ENCODE measurements at places on chromosomes 2 and 18.

DNA sequence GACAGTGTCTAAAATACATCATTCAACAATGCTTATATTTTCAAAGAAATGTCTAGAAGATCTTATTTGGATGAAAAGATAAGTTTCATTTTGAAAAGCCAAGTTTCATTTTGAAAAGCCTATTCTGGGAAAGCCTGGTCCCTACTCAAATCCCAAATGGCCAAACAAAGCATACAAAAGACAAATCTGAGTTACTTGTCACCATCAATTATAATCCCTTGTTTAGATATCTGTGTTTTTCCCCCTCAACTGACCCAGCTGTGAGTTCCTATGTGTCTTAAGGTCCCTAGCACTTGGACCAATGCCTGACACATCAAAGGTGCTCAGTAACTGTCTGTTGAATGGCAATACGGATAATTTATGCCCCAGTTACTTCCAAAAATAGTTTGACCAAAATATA, 52.3 kb upstream of the THOC1 start:
- no peak for DNase-seq

GRCh38 chr18:12401881-12402280, 5.8 kb upstream of the PRELID3A start:
- no peak for DNase-seq

- DNase-seq: no peak
These were observed 12.6 kb upstream of the ELAC1 start for GRCh38 chr18:50955253-50955652.

DNA sequence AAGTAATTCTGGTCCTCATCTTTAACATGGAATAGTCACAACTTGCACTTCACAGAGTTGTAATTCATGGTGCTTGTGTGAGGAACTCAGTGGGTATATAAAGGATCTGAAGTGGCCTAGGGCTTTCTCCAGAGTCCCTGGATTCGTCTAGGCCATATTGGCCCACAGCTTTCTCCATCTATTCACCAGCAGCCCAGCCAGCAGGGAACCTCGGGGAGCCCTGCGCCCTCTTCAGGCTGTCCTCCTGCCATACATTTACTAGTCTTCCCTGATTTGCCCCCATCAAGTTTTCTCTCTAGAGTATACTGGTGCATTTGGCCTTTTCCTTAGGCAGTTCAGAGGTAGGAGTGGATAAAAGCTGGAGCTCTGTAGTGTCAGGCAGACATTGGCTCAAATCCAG, 278.3 kb downstream of the MYCN start:
- DNase-seq: no peak

GRCh38 chr2:236661061-236661761, 91.6 kb downstream of the ACKR3 start:
- no peak for DNase-seq

- DNase-seq: no peak
These were observed 65.6 kb downstream of the TMEM17 start for GRCh38 chr2:62440281-62440946.

GRCh38 chr2:119223521-119224390, at the start of gene STEAP3:
STEAP3 (plus strand) TSS chr2:119223834; CDS start chr2:119231013, 7,179 bp downstream.
- DNase-seq: no peak

DNA sequence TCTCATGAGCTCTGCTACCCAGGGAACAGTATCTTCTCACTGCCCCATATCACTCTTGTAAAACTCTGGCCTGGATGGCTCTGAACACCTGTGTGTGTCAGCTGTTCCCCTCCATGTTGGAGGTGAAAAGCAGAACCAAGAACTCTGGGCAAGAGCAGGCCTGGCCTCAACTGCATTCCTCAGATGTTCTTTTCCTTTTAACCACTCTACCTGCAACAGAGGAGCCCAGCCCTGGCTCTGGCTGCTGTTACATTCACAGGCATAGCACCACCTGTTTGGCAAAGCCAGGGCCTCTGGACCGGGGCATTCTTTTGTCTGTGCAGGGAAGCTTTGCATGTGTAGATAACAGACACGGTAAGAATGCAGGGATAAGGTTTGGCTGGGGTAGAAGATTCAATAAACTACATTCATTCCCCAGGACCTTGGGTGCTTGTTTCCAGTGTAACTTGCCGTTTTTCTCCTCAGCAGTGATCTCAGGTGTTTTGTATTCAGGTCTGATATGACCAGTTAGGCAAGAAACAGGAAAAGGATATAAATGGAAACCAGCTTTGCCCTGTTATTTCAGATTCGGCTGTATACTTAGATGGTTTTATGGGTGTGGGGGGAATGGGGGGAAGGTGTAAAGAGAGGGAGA, 95.1 kb downstream of the SPTBN1 start:
- DNase-seq: no peak

DNA sequence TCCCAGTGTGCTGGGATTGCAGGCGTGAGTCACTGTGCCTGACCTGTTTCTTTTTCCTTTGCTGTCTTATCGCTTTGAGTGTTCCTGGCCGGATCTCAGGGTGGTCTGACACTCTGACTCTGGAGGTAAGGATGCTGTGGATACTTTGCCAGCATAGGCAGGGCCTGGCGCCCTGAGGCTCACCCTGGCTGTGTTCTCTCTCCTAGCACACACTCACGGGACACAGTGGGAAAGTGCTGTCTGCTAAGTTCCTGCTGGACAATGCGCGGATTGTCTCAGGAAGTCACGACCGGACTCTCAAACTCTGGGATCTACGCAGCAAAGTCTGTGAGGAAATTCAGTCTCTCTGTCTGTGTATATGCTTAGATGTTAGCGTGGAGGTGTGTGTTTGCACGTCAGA, 18.0 kb upstream of the SAG start:
- no peak for DNase-seq

DNA sequence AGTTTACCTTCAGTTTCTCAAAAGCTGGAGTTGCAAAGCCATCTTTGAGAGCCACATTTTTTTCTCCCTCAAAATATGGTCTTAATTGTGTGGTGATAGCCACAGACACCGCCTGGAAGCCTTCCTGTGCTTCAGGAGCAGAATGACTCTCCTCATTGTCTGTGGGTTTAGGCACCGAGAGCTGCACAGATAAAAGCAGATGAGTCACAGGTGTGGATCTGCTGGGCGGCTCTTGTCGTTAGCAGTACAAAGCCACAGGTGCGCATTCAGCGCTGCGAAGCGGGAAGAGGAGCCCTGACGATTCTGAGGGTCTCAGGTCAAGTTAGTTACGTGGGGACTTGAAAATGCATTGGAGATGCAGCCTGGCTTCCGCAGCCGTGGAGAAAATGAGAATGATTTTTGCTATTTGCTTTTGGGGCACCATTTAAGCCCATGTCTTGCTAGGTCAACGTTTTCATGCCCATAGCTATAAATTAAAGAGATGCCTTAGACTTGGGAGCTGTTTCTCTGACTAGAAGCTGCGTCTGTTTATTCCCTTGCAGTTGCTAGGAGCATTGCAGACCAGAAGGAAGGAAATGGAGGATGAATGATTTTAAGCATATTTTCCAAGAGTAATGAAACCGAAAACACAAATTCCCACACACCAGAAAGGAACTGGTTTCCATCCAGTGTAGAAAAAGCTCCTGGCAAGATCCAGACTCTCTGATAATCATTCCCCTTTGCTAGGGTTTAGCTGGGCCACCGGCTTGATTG, 51.5 kb downstream of the KLHL29 start:
- DNase-seq: no peak

- DNase-seq: no peak
These were observed 76.1 kb upstream of the DNAJC10 start for GRCh38 chr2:182639971-182640370.

- no peak for DNase-seq
These were observed 12.9 kb upstream of the POU3F3 start for GRCh38 chr2:104840893-104841585.

DNA sequence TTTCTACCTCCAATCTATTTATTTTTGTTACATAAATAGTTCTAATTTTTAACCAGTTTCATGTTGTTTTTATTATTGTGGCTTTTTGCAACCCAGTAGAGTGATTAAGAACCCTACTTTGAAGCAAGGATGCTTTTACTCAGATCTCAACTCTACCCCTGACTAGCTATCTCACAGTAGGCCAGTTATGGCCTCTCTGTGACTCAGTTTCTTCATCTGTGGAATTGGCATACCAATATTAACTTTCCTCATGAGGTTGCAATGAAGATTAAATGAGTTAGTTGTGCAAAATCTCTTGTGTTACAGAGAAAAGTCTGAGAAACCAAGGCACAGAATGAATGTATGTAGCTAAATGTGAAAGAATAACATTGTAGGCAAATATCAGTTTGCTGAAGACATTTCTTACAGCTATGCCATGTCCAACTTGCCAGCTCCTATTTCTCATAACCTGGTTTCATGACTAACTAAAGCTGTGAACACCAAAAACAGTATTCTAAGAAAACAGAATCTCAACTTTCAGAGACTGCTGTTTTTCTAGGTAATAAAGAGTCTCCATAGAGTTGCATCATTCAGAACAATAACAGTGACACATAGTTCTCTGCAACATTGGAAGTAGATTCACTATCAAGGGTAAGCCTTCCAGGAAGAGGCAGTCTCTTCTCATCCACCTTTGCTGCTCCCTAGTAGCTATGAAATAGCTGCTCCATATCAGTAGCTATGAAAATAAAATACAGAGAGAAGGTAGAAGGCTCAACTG, 33.2 kb upstream of the CYTIP start:
- no peak for DNase-seq

GRCh38 chr18:63936156-63936931, 12.8 kb upstream of the HMSD start:
- no peak for DNase-seq

GRCh38 chr2:70480468-70480867, 73.2 kb downstream of the TGFA start:
- no peak for DNase-seq

DNA sequence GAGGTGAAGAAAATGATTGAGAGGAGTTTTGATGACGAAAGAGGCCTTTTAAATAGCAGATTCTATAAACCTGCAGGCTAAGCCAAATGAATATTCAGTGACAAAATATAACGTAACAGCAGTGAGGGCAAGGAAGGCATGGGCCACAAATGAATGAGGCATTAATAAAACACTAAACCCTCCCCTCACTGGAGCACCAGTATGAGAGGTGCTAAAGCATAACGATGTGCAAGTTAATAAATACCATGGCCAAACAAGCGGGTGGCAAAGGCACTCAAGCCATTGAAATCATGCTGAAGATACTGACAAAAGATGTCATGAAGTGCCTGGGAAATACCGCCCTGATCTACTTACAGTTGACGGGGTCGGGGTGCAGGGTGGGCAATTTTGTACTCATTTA, 30.2 kb upstream of the LONRF2 start:
- no peak for DNase-seq

- no peak for DNase-seq
These were observed 729.0 kb downstream of the KCNJ3 start for GRCh38 chr2:155427470-155427869.

- DNase-seq: no peak
These were observed 139.3 kb downstream of the ASXL3 start for GRCh38 chr18:33717339-33717738.

GRCh38 chr2:100747551-100747950, 72.4 kb upstream of the NPAS2 start:
- no peak for DNase-seq

DNA sequence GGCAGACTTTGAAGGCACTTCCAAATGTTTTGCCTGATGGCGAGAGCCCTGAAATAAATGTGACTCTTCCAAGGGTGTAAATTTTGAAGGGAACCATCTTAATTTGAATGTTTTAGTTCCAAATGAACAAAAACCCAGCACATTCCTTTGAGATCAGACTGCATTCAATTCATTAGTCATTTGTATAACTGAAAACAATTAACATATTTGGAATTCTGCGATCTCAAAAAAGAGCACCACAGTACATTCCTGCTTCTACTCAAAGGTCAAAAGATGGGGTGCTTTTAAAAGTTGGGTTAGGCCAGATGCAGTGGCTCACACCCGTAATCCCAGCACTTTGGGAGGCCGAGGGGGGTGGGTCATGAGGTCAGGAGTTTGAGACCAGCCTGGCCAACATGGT, 38.2 kb upstream of the CHRNA1 start:
- no peak for DNase-seq

GRCh38 chr2:192969055-192969454, 774.3 kb upstream of the TMEFF2 start:
- DNase-seq: no peak

DNA sequence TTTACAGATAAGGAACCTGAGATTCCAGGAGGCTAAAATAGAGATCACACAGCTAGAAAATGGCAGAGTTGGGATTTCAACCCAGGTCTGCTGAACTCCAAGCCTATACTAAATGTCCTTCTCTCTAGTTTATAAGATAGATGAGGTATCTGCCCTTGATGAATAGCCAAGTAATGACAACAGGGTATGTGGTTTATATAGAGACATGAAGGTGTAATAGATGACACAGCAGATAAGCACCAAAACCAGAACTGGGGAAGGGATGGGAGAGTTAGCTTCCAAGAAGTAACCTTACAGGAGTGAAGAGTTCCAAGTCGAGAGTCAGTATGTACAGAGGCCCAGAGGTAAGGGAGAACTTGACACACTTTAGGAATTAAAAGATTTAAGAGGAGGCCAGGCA, 104.7 kb upstream of the UBXN4 start:
- DNase-seq: no peak

DNA sequence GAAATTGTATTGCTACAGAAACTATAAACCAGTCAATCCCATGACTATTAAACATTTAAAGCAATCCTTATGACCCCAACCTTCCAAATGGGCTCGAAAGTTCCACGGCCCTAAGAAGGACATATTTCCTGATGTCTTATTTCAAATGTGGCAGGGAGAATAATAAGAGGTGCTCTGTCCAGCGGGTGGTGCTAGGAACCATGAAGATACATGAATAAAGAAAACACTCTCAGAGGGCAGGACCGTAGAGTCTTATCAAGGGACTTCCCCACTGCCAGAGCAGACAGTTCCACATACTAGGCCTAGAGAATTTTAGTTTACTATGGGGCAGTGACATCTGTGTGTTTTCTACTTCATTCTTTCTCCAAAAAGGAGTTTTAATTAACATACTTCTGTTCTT, 187.1 kb upstream of the PIK3C3 start:
- no peak for DNase-seq

DNA sequence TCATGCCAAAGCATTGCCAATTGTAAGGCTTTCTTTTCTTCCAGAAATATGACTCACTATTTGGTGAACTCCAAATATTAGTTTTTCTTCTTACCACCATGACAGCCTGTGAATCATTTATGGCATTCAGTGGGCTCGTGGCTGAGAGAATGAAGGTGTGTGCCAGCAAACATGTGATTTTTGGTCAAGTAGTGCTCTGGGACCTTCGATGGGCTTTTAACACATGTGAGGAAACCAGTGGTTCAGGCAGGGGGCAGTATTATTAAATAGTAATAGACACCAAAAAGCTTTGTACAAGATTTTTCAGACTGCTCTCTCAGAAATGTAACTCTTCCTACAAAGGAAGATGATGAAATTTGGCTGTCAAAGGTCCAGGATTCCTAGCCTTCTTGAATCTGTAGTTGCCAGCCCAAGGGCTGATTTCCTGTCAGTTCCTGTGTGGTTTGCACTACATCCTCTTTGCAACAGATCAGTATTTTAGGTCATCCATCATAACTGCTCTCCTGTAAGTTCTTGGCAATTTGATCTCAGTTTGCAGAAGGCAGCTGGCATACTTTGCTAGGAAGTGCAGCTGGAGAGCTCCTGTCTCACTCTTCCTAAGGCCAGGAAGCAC, 64.3 kb downstream of the BABAM2 start:
- DNase-seq: no peak
